ENCODE measurements at places on chromosomes 4 and X. TPM values are rescaled to one million over a fixed set of nuclear protein-coding genes. Genes with fewer than 3 reads are reported as not detected.

ODAPH gene
- polyA plus RNA-seq: not detected

ZFP92 gene
- polyA plus RNA-seq: 0.87 TPM

UCP1 gene
- polyA plus RNA-seq: not detected

PLS3 gene
- 85.5 TPM for polyA plus RNA-seq

LANCL3 gene
- 0.19 TPM for polyA plus RNA-seq
